Right forelimb (tissue), 1 donor: ENCODE measurements at places on chromosomes 12 and 14.

- no peak for DNase-seq
These were observed 294.5 kb downstream of the KSR2 start for GRCh38 chr12:117674313-117674712.

DNA sequence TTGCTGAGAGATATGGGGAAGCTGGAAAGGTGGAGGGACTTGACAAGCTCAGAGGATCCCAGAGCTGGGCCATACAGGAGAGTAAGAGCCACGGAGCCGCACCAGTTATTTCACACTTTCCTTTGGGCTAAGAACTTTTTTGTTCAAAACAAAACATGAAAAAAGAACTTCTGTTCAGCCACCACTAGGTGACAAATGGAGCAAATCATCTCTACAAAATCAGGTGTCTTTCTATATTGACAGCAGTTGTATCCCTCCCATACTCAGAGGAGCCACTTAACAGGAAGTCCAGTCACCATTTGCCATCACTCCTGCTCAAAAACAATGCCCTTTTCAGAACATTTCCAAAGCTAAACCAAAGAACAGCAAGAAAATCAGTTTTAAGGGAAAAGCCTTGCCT is 70.3 kb upstream of the DBX2 start:
- no peak for DNase-seq

DNA sequence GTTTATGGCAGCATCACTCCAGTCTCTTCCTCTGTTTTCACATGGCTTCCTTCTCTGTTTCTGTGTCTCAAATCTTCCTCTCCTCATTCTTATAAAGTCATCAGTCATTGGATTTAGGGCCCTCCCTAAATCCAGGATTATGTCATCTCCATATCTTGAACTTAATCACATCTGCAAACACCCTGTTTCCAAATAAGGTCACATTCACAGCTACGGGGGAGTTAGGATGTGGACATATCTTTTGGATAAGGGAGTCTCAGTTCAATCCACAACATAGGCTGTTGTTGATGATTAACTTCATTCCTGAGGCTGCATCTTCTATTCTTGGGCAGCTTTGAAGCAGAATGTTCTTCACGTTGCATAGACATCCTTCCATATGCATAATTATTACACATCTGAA is 40.3 kb upstream of the NTF3 start:
- no peak for DNase-seq

GRCh38 chr14:64329149-64329548 is 35.0 kb upstream of the ESR2 start:
- DNase-seq: no peak

- peak; percentile 91 for DNase-seq
These were observed 77.4 kb downstream of the SCARB1 start for GRCh38 chr12:124786061-124786964.

DNA sequence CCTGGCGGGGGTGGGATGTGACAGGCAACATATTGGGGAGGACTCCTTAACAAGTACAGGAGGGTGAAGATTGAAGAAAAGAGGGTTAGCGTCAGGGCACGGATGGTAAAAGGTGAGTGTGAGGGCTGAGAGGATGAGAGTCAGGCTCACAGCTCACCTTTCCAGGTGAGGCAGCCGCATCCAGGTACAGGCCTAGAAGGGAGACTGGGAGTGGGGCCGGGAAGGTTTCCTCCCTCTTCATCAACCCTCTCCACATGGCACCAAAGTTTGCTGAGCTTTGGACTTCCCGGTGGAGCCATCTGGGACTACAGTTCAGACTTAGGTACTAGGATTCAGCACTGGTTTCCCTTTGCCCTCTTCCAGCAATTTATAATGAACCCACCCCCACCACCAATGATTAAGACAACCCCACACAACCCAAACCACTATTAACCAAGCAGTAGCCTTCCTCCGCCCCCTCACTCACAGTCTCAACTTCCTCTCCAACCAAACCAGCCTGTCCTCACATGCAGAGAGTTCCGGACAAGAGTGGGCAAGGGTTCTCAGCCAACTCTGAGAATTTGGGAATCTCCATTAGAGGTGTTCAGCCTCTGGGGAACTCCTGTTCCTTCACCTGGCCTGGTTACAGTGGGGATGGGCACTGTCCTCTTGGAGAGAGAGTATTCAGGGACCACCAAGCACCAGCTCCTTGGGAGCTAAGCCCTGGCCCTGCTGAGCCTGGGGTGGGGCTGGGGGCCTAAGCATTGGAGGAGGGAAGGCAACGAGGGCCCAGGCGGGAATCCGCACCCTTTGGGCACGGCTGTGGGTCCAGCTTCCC is 2.4 kb upstream of the HOXC4 start:
- peak; percentile 45 for DNase-seq

GRCh38 chr12:5076761-5077160 is 33.1 kb downstream of the KCNA5 start:
- no peak for DNase-seq
